ENCODE measurements at places on chromosomes 5 and 9. TPM values are rescaled to one million over a fixed set of nuclear protein-coding genes. Genes with fewer than 3 reads are reported as not detected.

The GEMIN5 gene
- total RNA-seq: 23.2 TPM

The SUSD1 gene
- 12.9 TPM for total RNA-seq

The SLC44A1 gene
- 9.5 TPM for total RNA-seq

The BRIX1 gene
- total RNA-seq: 40.6 TPM

The CCNJL gene
- 0.09 TPM for total RNA-seq

The EFCAB9 gene
- not detected for total RNA-seq

The PDLIM4 gene
- not detected for total RNA-seq

The GPR150 gene
- total RNA-seq: 0.60 TPM

The PLAC8L1 gene
- total RNA-seq: 0.37 TPM

The DTWD2 gene
- total RNA-seq: 3.5 TPM

The CDK9 gene
- total RNA-seq: 137 TPM

The C1QTNF2 gene
- not detected for total RNA-seq

The CACNA1B gene
- total RNA-seq: 1.4 TPM

The SLU7 gene
- 58.5 TPM for total RNA-seq

The LCN12 gene
- total RNA-seq: 2.4 TPM

The TAF1L gene
- not detected for total RNA-seq

The PCDHGA1 gene
- 0.20 TPM for total RNA-seq

The RNF224 gene
- not detected for total RNA-seq

The TEX48 gene
- total RNA-seq: not detected

The FRMD3 gene
- 0.91 TPM for total RNA-seq

The HAVCR1 gene
- total RNA-seq: not detected

The FAT2 gene
- total RNA-seq: 0.02 TPM

The TXNDC8 gene
- not detected for total RNA-seq

The ZDHHC11B gene
- 0.07 TPM for total RNA-seq

The INSL4 gene
- not detected for total RNA-seq

The TCOF1 gene
- total RNA-seq: 76.1 TPM

The MYMK gene
- total RNA-seq: not detected

The MCTP1 gene
- total RNA-seq: 1.9 TPM

The SLC2A6 gene
- total RNA-seq: 32.9 TPM

The ROR2 gene
- total RNA-seq: 0.12 TPM

The UNC5A gene
- not detected for total RNA-seq

The ZNF474 gene
- 0.15 TPM for total RNA-seq

The C9orf50 gene
- not detected for total RNA-seq

The CAVIN4 gene
- total RNA-seq: not detected

Measured in activated B cell treated with CpG ODN at 0.5 μM for 24 hours (primary cell).